ENCODE measurements at places on chromosomes 4 and X.

- DNase-seq, result no peak
These were observed 194.9 kb downstream of the ADAMTS3 start for GRCh38 chr4:72374159-72374558.

DNA sequence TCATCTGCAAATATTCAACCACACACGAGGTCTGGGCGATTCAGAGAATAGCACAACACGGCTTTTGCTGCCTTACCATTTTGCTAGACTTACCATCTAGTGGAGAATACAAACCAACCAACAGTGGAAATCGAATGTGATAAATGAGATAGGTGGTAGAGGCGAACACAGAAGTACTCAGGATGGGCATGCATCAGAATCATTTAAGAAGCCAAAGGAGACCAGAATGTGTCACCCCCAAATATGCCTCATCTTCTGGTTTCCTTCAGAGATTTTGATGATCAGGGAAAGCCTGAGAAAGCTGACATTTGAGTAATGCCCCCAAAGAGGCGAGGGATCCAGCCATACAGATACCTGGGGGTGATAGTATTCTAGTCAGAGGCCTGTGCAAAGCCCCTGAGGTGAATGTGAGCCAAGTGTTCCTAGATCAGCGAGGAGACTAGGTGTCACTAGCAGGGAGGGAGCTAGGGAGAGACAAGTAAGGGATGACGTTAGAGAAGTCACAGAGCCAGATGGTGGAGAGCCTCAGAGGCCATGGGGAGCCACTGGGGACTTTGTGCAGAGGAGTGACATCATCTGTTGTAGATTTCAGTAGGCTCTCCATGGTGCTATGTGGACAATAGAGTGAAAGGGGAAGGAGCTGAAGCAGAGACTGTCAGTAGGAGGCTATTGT, 1.7 kb downstream of the MTMR1 start:
- DNase-seq, result no peak

DNA sequence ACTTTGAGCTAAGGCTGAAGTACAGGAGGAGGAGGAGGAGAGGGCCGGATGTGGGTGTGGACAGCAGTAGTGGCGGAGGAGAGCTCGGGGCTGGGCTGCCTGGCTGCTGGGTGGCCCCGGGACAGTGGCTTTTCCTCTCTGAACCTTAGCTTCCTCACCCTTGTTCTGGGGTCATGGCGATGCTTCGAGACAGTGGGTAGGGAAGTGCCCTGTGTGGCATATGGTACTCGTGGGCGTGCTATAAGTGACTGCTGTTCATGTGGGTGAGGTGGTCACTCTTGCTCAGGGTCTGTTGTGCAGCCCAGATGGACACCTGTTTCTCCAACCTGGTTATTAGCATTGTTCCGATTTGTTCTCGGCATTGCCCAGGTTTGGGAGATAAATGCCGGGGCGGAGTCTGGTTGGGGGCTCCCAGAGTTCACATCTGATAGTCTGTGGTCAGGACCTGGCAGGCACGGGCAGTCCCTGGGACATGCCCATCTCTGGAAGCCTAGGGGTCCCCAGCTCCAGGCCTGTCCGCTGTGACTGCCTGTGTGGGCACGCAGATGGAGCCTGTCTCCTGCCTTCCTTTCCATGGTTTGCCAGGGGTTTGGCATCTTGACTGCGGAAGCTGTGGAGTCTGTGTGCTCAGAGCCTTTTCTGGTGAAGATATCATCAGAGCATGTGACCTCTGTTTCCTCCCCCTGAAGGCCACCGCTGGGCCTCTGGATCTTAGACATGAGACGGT, 4.9 kb upstream of the CPZ start:
- no peak for DNase-seq

DNA sequence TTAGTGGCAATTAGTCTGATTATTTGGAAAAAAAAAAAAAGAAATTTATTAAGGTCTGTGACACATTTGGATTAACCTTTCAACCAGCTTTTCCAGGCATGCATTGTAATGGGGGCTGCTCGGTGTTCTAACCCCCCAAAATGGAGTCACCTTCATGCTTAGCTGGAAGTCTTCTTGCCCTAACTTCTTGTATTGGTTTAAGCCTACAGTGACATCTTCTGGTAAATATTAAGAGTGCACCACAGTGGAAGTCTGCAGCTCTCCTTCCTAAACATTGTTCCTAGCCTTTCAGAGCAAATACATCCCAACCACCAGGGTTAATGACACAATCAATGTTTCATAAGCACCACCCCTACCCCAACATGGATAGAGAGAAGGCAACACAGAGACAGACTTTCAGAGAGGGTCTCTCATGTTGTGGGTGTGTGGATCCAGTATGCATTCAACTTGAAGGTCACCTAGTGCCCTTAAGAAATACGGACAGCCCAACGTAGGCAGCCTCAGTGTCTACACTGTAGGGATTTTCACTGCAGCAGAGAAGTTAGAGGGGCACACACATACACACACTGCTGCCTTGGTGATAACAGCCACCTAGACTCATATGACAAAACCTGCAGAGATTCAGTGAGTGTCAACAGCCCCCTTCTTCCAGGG, 142.9 kb upstream of the MBNL3 start:
- DNase-seq, result no peak

- DNase-seq, result no peak
These were observed 198.0 kb downstream of the GALNTL6 start for GRCh38 chr4:172011196-172011595.

DNA sequence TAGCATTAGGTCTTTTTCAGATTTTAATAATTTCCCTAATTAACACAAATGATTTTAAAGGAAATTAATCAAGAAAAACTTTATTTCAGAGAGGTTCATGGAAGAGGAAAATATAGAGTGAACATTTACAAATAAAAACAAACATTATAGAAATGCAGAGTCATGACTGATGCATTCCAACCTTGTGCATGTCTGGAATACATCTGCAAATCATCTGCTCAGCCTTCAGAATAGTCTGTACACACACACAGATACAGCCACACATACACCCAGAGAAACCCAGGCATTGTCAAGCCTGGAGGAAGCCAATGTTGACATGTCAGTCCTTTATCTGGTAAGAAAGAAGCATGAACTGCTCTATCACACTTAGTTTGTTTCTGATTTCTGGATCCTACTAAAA, 61.3 kb upstream of the NFKB1 start:
- no peak for DNase-seq

DNA sequence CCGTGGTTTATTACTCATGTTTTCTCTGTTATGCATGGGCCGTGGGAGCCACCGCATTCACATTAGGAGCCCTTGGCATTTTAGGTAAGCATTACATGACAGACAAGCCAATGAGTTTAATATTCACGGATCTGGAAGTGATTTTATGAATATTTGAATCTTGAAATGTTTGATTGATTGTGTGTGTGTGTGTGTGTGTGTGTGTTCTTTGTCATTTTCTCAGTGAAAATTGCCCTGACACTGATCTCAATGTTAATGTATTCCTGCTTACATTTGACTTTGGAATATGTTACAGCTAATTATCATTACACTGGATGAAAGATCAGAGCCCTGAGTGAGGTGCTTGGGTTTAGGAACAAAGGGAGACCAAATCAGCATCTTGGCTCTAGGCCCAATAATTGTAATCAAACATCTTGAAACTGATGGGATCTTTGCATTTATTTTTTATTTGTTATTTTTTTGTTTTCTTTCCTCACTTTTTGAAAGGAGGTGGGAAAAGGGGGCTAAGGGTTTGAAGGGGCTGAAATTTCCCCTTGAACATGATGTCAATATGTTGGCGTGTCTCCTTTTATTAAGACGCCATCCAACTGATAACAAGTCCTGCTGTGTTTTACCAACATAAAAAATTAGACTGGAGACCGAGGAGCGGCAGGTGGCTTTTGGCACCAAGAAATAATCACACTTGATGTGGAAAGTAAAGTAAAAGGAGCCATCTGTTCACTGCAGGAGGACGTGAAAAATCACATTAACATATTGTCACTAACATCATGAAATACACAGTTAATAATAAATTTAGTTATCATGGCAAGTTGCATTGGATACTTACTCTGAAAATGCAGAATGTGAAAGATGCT, 5.2 kb upstream of the GK2 start:
- no peak for DNase-seq

DNA sequence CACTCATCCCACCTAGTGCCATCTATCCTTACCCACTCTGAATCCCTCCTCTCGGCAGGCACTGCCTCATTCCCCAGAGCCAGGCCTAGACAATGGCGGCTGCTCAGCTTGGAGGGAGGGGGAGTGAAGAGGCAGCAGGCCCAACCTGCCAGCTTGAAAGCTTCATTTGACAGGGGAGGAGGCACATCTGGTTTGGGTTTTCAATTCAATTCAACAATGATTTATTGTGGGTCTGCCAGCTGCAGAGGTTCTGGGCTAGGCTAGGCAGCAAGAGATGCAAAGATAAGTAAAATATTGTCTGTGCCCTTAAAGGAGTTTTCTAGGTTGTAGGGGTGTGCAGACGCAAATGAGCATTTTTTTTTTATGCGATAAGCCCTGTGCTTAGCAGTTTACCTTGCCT, 58.5 kb downstream of the RTL9 start:
- no peak for DNase-seq

DNA sequence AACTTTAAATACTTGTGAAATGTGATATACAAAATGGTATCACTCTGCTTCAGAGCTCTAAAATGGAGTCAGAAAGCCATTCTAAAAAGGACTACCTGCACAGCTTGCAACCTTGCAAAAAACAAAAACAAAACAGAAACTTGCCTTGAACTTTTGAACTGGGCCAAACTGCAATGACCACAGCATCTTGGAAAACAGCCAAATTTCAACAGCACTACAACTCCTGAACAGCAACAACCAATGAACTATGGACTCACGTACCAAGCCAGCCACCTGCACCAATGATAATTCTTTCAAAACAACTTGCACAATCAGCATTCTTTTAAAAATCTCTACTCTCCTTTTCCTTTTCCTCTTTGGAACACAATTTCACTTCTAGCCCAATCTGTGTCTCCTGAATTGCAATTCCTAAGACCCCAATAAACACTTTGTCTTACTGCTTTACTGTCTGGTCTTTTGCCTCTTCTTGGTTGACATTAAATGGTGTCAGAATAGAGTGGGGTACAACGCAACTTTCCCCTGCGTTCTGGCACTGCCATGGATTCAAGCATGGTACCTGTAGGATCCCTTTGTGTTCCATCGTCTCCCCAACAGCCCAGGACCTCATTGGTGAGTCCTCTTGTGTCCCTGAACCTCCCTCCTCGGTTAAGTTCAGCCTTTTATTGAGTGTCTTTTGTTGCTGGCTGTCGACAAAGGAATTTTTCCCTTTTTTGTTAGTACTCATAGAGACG, 35.7 kb upstream of the FMR1 start:
- DNase-seq, result no peak

GRCh38 chr4:95415346-95415771, 133.4 kb downstream of the UNC5C start:
- no peak for DNase-seq

GRCh38 chr4:41365681-41366080, 109.0 kb downstream of the UCHL1 start:
- no peak for DNase-seq

GRCh38 chr4:37765741-37766140, 60.7 kb upstream of the PGM2 start:
- no peak for DNase-seq

- DNase-seq, result no peak
These were observed 65.4 kb downstream of the ANKRD17 start for GRCh38 chr4:73193155-73193554.

DNA sequence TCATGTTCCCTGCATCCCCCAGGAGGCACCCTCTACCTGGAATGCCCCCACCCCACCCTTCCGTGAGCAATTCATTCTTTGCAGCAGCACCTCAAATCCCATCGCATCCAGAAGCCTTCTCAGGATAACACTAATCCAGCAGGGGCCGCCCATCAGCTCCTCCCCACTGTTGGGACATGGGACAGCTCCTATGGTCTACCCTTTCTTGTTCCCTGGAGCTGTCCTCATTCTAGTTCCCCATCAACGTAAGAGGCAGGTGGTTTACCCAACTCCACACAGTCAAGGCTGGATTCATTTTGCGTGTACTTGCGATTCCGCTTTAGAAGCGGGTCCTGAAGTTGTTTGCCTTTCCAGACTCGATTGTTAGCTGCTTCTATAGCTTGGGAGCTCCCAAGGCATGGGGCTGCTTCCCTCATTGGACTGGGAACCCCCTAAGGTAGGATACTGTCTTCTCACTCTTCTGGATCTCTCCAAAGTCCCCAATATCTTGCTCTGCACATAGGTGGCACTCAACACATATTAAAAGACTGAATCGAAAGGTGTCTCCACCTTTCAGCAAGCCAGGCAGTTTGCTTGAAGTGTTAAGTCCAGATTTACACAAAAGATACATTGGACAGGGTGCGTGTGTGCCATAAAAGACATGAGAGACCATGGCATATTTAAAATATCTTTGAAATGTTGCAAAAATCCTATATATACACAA, 942 bp upstream of the APLN start:
- DNase-seq, result no peak

- DNase-seq, result no peak
These were observed 37.8 kb upstream of the TACR3 start for GRCh38 chr4:103757631-103758030.

GRCh38 chr4:175813204-175813603, 1.1 kb upstream of the GPM6A start:
- DNase-seq, result no peak

- no peak for DNase-seq
These were observed 142.8 kb downstream of the GRIA2 start for GRCh38 chr4:157363360-157363759.

DNA sequence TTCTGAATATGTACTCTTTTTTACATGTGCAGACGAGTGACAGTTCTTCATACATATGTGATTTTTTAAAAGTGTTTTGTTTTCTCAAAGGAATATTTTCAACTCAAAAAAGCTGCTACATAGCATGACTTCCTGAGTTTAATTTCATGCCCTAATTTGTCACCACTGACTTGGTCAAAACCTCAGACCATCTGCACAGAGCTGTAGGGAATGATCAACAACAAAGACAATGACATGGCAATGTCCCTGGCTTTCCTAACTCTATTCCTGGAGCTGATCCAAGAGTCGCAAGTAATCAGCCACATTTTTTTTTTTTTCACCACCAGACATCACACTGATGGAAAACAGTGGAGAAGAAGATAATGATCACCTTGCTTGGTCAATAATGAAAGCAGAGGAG, 97.7 kb downstream of the TMA16 start:
- DNase-seq, result no peak

DNA sequence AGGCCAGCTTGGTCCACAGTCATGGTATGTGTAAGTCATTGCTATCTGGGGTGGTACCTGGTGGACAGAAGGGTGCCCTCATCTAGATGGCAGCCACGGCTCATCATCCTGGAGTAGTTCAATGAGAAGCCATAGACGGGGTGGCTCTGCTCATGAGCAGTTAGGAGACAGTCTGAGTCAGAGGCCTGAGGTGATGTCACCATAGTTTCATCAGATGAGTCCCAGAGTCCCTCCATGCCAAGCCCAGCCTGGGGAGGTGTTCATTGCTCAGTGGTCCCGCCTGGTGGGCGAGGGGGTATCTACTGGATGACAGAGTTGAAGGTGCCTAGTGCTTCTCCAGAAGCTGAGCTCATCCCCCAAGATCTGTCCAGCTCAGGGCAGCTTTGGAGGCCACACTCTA, 49.8 kb downstream of the DLG3 start:
- DNase-seq, result no peak

- DNase-seq, result no peak
These were observed 906.5 kb downstream of the FAT4 start for GRCh38 chr4:126221282-126221681.

GRCh38 chr4:56703378-56703777, 22.3 kb upstream of the HOPX start:
- DNase-seq, result no peak
